Uterus (tissue), 4 donors: ENCODE measurements at places on chromosomes 1 and 21. TPM values are rescaled to one million over a fixed set of nuclear protein-coding genes. Genes with fewer than 3 reads are reported as not detected.

Gene LHX4
- total RNA-seq: not detected

Gene SPRR2G
- total RNA-seq: not detected

Gene ELAPOR1
- 1.1 TPM for total RNA-seq

Gene CADM3
- 5.6 TPM for total RNA-seq

Gene HSD3B2
- total RNA-seq: 0.49 TPM

Gene GAS5
- 602 TPM for total RNA-seq

Gene EIF2D
- total RNA-seq: 50.3 TPM

Gene GBP4
- 11.5 TPM for total RNA-seq

Gene CALML6
- not detected for total RNA-seq

Gene RIIAD1
- total RNA-seq: not detected

Gene SUSD4
- 8.4 TPM for total RNA-seq

Gene TLCD4
- total RNA-seq: 15.7 TPM

Gene KCNJ10
- not detected for total RNA-seq

Gene ZBTB17
- total RNA-seq: 120 TPM

Gene LIPI
- total RNA-seq: not detected

Gene OR10Z1
- total RNA-seq: not detected

Gene HRNR
- 0.06 TPM for total RNA-seq

Gene ATAD3C
- total RNA-seq: 3.8 TPM

Gene AZIN2
- 1.2 TPM for total RNA-seq

Gene TBX19
- 6.5 TPM for total RNA-seq

Gene IGSF21
- total RNA-seq: 1.2 TPM

Gene OR2T29
- not detected for total RNA-seq

Gene CA6
- not detected for total RNA-seq

Gene C1orf185
- not detected for total RNA-seq

Gene RASSF5
- total RNA-seq: 3.5 TPM

Gene MTARC1
- total RNA-seq: 5.0 TPM

Gene ESRRG
- 0.29 TPM for total RNA-seq

Gene ZBED6
- 24.4 TPM for total RNA-seq

Gene NUCKS1
- total RNA-seq: 286 TPM

Gene NUP210L
- 0.09 TPM for total RNA-seq

Gene MPZ
- total RNA-seq: not detected

Gene GBP6
- total RNA-seq: not detected
